Activated CD4-positive, alpha-beta T cell treated with anti-CD3 and anti-CD28 coated beads, Interleukin-2, Interleukin-4, amounts not matched to agents 100 ng/mL and 50 ng/mL, durations not matched to agents 16 hours and 8 hours (primary cell): ENCODE measurements at places on chromosomes 4 and X.

- no peak for DNase-seq
Observed at GRCh38 chr4:135338181-135338580, 1136.6 kb upstream of the PABPC4L start.

DNA sequence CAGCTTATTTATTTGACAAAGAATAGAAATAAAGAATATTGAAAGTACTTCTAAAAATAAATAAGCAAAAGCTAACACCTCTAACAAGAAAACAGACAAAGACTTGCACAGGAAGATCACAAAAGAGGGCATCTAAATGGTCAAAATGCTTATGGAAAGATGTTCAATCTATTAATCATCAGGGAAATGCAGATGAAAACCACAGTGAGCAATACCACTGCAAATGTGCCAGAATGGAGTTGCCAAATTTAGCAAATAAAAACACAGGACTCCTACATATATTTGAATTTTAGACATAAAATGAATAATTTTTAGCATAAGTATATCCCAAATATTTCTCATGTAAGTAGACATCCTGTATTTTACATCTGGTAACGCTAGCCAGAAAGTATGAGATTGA lies 56.1 kb upstream of the HPGD start:
- DNase-seq, result no peak

DNA sequence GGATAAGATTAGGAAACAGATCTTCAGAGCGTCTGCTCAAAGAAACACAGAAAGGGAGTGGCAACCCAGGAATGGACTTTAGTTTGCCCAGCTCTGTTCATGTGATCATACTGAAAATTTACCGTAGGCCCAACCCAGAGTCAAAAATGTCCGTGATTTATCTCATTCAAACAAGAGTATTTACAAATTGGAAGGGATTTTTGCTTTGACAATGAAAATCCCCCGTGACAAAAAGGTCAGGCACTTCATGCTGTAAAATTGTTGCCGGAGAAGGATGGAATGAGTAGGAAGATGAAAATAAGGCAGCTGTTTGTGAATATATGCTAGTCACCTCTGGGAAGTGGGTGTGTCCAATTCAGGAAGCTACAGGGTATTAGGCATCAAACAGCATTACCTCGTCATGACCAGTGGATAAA lies 1.2 kb downstream of the SULT1B1 start:
- DNase-seq, result no peak

GRCh38 chr4:2305766-2306501 lies 44.0 kb upstream of the MXD4 start:
- DNase-seq, result no peak

GRCh38 chr4:140305053-140305452 lies 68.4 kb upstream of the SCOC start:
- no peak for DNase-seq

DNA sequence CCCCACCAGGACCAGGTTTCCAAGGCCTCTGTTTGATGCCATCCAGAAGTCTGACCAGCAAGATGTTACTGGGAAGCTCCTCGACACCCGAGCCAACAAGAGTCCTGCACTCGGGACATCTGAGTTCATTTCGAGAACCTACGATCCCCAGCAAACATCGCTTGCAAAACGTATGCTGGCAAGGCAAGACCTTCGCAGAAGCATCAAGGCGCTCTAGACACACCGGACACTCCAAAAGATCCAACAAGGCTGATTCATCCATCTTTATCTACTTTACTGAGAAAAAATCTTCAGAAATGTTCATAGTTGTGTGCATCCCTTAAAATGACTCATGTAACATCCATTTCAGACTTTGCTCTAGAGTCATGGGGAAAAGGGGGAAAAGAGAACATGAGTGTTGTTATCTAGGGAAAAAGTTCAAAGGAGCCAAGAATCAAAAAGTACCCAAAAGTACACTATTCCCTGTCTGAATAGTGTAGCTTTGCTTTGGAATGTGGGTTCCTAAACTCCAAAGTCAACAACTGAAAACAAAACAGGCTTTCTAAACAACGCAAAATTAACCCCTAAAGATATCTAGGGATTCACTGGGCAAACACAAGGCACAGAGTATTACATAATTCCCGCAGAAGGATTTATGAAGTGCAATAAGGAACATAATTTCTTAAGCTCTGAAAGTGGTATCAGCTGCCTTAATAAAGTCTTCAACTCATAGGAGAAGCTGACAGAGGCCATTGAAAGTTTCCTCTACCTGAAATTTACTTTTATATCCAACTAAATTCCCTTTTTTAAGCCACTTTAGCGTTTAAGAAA lies 1.6 kb downstream of the SH3RF1 start:
- no peak for DNase-seq

DNA sequence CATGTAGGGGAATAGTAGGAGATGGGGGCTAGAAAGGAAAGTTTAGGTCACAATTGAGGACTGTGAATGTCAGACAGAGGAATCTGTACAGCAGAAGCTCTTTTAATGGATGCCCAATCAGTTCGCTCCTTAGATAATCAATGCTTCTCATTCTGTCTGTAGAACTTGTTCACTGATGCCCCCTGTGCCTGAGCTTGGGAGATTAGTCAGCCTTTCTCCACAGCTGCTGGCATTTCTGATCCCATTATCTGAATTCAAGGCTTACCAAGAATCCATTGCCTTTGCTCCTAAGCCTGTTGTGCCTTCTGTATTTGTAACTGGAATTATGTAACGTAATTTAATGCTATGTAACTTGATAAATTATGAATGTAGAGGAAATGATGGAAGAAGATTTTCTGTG lies 53.2 kb upstream of the BBS12 start:
- no peak for DNase-seq

- no peak for DNase-seq
Observed at GRCh38 chr4:128338634-128339355, 51.2 kb upstream of the PGRMC2 start.

DNA sequence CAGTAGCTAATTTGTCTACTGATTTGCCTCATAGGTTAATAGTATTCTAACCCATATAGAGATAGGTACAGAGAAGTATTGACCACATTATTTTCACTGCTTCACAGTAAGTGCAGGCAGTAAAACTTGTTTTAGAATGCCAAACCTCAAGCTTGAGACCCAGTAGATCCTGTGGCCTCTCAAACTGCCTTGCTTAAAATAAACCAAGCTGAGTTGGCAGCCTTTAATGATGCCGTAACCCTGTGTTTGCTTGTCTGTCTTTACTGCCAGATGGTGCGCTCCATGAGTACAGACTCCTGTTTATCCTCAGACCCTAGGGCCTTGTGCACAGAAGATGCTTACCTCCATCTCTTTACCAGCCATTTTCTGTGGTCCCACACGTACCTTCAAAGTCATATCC lies 50.8 kb downstream of the ANXA3 start:
- no peak for DNase-seq

DNA sequence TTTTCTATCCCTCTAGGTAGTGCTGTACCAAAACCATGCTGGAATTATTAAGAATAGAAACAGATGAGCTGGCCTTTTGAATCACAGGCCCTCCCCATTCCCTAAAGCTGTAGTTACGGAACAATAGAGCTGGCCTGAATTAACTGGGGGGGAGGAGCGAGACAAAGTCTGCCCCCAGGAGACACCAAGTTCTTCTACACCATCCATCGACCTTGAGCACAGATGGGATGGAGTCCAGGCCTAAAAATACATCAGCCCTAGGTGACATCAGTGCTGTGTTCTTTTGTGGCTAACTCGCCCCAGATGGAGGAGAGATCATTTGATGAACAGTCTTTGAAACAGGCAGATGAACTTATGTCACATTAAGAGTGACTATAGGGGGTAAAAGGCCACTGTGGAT lies 49.6 kb downstream of the LHFPL1 start:
- DNase-seq, result no peak

DNA sequence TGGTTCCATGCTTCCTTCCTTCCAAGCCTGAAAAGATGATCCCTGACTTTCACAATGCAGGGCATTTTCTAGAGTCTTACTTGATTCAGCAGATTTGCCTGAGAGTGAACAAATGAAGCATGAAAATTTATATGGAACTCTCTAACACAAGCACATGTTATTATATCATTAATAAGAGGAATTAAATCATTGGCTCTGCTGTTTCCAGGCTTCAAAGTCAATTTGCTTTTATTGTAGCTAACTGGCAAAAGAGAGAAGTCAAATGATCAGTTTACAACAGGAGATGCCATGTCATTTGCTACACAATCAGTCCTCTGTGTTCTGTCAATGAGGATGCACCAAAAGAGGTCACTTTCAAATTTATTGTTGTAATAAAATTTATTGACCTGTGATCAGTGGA lies 101.5 kb upstream of the UGT8 start:
- DNase-seq, result no peak

DNA sequence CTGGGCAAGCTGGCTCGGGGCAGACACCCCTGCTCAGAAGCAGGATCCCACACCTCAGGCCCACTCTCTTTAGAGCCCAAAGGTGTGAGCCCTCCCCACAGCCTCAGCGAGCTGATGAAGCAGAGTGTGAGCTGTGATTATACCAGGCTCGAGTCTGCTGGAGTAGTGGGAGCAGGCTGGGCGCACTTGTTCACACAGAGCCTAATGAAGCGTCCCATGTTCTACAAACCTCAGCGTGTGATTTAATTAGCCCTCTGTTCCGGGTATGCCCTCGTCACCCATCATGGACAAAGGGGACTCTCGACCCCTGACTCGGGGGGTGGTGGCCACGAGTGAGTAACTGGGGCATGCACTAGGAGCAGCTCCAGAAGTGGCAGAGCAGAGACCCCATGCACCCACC lies 62.3 kb downstream of the PPP2R2C start:
- DNase-seq, result no peak

DNA sequence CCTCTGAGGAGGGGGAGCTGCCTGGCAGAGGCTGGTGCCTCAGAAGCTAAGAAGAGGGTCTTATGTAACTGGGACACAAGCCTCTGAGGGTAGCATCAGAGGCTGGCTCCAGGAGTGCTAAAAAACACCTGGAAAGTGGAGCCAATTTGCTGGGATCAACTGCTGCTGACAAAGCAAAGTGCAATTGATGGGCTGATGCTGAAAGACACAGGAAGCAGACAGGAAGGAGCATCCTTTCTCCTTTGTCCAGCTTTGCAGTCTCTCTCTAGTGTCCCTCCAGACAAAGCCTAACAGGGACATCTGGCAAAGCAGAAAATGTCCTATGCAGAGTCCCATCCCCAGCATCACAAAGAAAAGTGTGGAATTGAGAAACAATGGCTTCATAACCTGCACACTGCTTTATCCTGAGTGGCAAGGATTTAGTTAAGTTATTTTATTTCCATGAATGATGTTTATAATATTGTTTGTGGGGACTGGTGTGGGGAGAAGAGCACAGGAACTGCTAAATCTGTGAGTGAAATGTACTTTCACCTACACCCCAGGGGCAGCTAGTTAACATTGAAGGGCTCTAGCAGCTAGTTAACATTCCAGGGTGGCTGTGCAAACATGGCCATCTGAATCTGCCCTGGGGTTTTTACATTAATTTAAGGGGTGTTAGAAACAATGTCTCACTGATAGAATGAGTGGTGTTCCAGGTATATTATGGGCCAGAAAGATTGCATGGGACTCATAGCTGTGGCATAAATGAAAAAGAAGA lies 25.6 kb upstream of the MBTPS2 start:
- no peak for DNase-seq

DNA sequence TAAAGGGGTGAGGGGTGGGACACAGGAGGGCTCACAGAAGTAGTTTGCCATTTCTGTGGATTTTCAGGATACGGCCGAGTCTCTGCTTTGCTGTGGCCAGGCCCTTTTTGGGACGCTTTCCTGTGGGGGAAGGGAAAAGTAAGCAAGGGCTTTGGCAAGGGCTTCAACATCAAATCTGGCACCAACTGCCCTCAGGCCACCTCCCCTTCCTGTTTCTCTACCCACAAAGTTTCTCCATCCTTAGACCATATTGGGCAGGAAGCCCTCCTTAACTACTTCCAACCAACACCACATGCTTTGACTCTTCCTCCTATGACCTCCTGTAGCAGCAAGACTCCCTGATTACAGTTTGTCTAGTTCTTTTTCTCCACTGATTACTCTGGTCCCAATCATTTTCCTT lies 105.1 kb downstream of the PHF8 start:
- no peak for DNase-seq

GRCh38 chr4:24657768-24658617 lies 73.6 kb upstream of the DHX15 start:
- DNase-seq, result no peak

GRCh38 chr4:80578001-80578400 lies 242.5 kb downstream of the CFAP299 start:
- no peak for DNase-seq

DNA sequence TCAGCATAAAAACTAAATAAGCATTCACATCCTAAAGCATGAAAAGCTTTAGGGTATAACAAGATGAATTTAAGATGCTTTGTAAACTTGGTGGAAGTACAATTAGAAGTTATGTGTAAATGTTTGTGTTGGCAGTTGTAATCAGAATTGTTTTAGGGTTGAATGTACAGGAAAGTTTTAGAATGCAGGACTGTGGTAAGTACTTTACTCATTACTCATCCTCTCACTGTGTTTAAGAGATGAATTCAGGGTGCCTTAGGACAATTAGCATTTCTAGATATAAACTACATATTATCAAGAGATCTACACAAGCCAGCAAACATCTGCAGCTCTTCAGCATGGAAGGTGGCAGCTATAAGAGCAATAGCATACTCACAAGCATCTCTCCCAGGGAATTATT lies 77.5 kb upstream of the ELOVL6 start:
- DNase-seq, result no peak

- DNase-seq, result no peak
Observed at GRCh38 chr4:84875636-84876371, 90.7 kb downstream of the WDFY3 start.

GRCh38 chr4:121697564-121697963 lies 784 bp upstream of the ANXA5 start:
- DNase-seq, result no peak

DNA sequence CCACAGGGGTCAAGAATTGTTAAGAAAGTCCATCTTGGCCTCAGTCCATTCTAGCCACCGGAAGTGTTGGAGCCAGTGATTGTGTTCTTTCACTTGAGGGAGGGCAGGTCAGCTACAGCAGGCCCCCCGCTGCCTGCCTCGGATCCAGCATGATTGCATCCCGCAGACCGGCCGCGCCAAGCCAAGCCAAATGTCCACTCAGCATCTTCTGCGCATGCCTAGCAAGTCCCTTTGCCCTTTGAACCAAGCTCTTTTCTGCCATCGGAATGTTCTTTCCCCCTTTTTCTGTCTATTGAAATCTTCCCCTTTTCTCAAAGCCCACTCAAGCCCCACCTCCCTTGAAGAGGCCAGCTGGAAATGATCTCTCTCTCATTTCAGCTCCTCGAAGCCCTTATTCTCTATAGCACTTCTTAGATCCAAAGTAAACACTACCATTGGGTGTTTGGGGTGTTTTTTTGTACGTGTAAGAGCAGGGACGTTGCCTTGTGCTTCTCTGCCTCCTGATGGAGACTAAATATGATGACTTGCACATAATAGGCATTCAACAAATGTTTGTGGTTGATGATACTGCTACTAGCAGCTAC lies 147.8 kb upstream of the BCOR start:
- no peak for DNase-seq

DNA sequence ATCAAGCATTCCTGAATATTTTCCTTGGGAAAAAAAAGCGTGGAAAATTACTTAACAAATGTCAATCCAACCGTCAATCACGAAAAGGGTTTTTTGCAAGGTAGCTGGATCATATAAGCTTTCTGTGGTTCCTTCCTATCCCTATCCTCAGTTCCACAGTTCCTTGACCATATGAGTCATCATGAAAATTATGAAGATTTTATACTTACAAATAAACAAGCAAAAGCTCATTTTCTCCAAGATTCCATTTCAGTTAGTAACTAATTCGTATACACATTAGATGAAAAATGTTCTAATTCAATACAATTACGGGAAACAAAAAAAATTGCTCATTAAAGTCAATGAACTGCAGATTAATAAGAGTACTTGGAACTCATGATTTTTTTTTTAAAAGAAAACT lies 228.8 kb downstream of the NSUN7 start:
- DNase-seq, result no peak
